ENCODE measurements at places on chromosomes 13 and 19.

DNA sequence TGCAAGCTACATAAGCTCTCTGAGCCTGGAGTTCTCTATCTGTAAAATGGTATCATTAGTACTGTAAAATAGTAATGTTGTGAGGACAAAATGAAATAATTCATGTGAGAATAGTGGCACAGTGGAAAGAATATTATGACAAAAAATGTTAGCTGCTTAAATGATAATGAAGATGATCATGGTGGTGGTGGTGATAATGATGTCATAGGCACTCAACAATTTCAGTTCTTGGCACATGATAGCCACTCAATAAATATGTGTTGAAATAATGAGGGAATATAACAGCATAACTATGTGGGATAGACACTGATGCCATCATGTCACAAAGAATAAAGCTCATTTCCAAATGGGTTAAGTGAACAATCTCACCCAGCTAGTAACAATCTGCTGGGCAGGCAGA is 736.3 kb downstream of the EFNB2 start:
- no peak for ATAC-seq

GRCh38 chr13:32845952-32846950 is 170.0 kb upstream of the KL start:
- peak; percentile 78 for ATAC-seq

GRCh38 chr13:63139277-63139676 is 1723.6 kb upstream of the PCDH20 start:
- ATAC-seq = no peak

DNA sequence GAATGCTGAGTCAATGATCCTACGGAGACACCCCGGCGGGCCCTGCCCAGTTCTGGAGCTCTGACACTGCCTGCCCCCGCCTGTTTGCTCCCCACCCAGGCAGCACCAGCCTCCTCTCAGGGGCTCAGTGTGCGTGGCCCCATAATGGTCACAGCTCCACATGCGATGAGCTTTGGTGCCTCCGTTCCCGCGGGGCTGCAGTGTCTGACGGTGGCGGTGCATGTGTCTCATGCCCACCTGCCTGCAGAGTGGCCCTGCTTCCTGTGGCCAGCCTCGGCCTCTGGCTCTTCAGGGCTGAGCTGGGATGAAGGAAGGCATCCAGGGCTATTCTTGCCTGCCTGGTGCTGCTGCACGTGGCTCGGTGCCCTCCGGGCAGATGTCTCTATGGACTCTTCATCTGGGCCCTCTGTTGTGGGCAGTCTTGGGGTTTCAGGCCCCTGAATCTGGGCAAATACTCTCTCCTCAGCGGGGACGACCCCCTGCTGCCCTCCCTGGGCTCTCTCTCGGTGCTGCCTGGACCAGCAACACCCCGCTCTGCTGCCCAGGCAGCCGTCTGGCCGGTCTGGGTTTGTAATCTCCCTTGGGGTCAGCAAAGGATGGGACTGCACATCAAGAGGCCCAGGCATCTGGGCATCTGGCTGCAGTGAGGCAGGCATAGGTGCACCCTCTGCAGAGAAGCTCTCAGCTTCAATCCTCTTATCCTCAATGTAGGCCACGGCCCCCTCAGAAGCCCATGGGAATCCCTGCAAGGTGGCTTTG is 19.3 kb upstream of the TMEM255B start:
- ATAC-seq = no peak

GRCh38 chr13:45464141-45464686 is 525 bp upstream of the COG3 start:
- ATAC-seq = no peak

GRCh38 chr19:15091918-15092753 is 10.1 kb downstream of the OR1I1 start:
- ATAC-seq = peak; percentile 19

- ATAC-seq = no peak
Observed at GRCh38 chr13:112699322-112699918, 9.6 kb downstream of the ATP11A start.

- ATAC-seq = no peak
Observed at GRCh38 chr19:29551774-29552173, 26.0 kb downstream of the VSTM2B start.

Data from motor neuron (in vitro differentiated cells).